Activated naive CD4-positive, alpha-beta T cell treated with anti-CD3 and anti-CD28 coated beads, Interleukin-2, amount 50 U/mL, for 16 hours (primary cell): ENCODE measurements at places on chromosomes 11 and 22.

GRCh38 chr11:76209375-76209972, 3.2 kb upstream of the WNT11 start:
- peak; percentile 28 for DNase-seq

- DNase-seq = no peak
Measured at GRCh38 chr22:48636746-48637145, 1190.9 kb downstream of the BRD1 start.

DNA sequence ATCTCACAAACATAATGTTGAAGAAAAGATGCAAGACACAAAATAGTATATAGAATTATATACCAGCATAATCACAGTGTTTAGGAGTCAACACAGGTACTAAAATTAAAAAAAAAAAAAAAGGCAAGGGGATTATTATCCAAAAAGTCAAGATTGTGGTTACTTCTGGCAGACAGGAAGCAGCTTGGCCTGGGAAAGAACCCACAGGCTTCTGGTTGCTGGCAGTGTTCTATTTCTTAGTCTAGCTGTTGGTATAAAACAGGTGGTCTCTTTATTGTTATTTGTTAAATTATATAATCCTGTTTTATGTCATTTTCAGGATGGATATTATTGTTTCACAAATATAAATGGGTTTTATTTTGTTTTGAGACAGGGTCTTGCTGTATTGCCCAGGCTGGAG, 54.0 kb downstream of the C11orf58 start:
- no peak for DNase-seq

DNA sequence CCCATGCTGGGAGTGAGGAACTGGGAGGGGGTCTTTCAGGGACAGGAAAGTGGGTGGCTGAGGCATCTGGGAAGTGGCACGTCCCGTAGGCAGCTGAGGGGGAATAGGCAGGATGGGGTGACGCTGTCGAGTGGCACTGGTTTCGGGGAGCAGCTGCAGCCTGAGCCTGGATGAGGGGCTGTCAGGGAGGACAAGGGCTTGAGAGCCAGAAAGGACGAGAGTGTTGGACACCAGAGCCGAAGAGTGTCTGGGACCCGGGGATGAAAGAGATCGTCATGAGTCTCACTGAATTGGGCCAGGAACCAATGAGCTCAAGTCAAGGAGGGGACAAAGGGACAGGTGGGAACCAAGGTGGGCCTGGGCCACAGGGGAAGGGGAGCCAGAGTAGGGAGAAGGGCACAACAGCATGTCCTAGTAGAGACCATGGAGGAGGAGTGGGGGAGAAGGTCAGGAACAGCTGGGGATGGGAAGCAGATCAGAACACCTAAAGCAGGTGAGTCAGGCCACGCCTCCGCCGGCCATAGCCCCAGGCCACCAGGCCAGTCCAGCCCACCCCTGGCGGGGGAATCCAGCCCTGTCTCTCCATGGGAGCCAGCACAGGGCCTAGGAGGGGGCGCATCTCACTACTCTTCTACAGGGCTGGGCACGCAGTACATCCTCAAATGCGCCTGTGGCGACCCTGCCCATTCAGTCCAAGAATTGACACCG, 4.2 kb downstream of the RAB3IL1 start:
- DNase-seq = no peak

GRCh38 chr11:119262668-119263351, 54.1 kb downstream of the MCAM start:
- DNase-seq = no peak

GRCh38 chr11:110242746-110243145, 53.7 kb downstream of the RDX start:
- DNase-seq = no peak

DNA sequence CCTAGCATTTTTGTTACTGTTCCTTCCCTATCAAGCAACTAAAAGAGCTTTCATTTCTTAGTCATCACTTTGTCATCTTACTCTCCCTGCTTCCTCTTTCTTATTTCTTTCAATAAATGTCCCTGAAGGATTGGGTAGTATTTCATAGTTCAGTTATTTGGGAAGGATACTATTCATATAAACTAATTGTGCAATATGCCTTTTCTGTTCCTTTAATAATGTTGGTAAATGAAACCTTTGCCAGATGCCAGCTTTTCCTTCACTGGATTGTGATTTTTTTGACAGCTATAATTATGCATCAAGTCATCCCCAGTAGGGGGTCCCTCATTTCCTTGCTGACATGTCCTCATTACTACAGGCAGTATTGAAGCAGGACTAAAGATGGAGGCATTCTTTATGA, 101.7 kb downstream of the ATM start:
- no peak for DNase-seq

DNA sequence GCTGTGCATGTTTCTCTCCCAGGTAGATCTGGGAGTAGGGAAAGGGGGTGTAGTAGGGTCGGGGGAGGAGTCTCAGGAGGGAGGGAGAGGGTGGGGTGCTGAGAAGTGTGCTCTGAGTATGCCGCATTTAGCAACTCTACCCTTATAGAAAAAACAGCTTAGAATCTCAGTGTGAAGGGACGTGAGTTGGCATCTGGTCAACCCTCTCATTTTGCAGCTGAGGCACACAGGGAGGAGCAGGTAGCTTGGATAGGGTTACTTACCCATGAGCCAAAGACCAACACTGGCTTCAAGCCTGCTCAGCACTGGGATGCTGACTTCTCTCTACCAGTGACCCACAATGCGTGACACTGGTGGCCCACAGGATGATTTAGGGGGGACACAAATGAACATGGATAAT, 95.9 kb downstream of the FBXO7 start:
- no peak for DNase-seq

GRCh38 chr22:44998296-44998695, 11.5 kb downstream of the PHF21B start:
- DNase-seq = no peak

- no peak for DNase-seq
Measured at GRCh38 chr22:49999063-49999945, 13.3 kb downstream of the IL17REL start.

DNA sequence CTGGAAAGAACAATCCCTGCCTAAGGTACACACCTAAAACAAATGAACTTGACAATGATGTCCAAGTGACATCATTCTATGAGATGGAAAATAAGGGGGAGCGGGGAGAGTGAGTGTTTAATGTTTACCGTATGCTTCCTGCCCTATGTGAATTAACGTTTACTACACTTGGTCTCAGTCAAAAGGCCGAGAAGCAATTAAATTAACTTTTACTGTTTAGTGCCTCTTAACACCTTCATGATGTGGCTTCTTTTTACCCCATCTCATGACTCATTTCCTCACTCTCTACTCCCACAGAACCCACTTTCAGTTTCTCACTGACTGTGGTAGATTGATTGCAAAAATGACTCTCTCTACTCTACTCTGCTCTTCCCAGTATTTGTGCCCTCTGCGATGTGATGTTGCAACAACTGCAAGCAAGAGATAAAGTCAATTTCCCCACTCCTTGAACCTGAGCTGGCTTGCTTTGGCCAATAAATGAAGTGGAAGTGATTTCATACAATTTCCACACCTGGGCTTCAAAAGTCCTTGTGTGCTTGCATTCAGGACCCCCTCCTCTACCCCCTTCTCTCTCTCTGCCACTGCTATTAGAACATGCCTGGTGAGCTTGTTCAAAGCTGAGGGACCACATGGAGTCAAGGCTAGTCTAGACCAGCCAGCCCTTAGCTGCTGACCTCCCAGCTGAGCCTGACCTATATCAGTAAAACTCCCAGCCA, 11.6 kb upstream of the ALKBH3 start:
- DNase-seq = peak; percentile 31

- no peak for DNase-seq
Measured at GRCh38 chr11:94604482-94604881, 37.3 kb downstream of the PIWIL4 start.

DNA sequence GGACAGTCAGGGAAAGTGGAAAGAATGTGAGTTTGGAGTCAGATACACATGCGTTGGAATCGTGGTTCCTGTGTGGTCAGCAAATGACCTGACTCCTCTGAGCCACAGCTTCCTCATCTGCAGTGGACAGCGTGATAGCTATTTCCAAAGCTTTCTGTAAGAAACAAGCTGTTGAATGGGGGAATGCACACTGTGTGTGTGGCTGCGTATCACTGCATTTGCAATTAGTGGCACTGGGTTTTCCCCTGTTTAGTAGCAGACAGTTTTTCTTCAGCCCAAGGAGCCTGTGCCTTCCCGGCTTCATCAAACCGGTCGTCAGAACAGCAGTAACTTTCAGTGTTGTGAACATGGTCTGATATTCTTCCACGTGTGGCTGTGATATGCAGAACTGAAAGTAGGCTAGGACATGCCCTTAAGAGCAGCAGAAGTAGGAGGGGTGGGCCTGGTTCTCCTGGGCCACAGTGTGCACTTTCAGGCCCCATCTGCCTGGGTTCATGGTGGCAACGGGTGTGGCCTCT, 121.5 kb downstream of the RRAS2 start:
- DNase-seq = no peak

DNA sequence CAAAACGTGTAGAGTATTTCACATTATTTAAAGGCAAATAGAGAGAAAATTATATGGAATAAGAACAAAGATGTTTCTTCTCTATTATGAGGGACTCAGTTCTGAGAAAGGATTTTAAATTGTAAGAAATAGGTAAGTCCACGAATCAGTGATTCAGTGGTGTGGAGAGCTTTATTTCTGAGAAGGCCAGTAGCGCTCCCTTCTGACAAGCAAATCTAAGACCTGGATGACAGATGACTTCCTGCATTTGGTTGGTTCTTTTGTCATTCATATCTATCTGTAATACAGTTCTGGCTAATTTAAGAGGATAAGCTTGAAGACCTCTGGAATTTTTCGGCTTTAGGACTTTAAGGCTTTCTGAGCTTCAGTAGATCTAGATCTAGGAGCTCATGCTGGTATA, 7.0 kb downstream of the CD3E start:
- DNase-seq = no peak

DNA sequence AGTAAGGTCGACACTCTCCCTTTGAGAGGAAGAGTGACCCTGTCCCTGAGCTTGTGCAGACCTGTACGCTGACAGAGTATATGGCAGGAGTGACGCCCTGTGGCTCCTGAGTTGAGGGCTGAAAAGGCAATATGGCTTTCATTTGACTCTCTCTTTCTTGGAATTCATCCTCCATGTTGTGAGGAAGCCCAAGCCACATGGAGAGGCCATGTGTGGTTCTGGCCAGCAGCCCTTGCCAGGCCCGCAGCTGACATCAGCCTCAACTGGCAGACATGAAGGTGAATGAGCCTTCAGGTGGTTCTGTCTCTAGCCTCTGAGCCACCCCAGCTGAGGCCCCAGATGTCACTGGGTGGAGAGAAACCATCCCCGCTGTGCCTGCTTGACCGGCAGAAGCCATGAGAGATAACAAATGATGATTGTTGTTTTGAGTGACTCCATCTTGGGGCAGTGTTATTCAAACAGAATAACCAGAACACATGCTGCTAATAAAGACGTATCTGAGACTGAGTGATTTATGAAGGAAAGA, 31.9 kb downstream of the SMIM38 start:
- no peak for DNase-seq

DNA sequence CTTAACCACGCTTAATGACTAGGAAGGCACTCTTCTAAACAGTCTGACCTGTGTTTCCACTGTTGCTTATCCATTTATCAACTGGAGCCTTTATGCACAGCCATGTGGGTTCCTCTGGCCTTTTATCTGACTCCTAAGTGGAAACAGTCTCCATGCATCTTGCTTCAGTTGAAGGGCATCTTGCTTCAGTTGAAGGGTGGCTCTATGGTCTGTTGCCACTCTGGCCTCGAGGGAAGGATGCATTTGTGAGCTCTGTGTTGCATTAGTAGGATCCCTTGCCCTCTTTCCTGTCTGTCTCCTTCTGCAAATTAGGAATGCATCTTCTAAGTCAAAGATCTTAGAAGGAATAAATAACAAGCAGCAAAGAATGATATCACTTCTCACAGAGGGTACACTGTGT, 25.8 kb upstream of the C11orf96 start:
- no peak for DNase-seq

- DNase-seq = peak; percentile 24
Measured at GRCh38 chr11:75867778-75868374, 52.9 kb downstream of the UVRAG start.

DNA sequence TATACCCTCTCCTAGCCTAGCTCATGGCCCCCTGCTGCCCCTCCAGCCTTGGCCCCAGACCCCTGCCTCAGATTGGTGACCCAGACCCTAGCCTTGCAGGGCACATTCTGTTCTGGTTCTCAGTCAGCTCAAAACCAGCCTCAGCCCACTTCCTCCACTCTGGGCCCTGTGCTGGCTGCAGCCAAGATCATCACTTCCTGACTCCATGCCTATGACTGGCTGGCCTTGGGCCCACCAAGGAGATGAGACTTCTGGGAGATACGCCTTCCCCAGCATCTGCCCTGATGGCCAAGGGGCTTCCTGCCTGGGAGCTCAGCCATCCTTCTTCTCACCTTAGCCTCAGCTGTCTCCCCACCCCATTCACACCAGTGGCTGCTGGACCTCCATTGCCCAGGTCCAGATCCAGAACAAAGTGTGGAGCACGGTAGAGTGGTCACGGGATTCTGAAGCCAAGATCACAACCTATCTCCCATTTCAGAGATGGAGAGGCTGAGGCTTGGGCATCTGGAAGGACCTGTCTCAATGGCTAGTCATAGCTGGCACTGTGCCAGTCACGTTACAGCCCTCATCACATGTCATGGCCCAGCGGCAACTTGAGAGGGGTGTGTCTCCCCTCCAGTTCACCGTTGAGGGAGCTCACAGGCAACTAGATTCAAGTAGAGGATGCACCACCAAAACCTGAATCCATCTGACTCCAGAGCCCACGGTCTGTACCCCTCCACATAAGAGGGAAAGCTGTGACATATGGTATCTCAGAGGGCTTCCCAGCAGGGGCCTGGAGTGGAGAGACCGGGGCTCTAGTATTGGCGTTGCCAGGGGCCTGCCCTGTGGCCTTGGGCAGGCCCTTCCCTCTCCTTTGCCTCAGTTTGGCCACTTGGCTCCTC, 43.0 kb upstream of the KLHL35 start:
- no peak for DNase-seq

- no peak for DNase-seq
Measured at GRCh38 chr11:128481135-128481534, 106.2 kb downstream of the ETS1 start.

GRCh38 chr11:112666253-112666652, 295.0 kb upstream of the NCAM1 start:
- no peak for DNase-seq

- DNase-seq = peak; percentile 28
Measured at GRCh38 chr11:66070604-66071380, 720 bp downstream of the PACS1 start.

DNA sequence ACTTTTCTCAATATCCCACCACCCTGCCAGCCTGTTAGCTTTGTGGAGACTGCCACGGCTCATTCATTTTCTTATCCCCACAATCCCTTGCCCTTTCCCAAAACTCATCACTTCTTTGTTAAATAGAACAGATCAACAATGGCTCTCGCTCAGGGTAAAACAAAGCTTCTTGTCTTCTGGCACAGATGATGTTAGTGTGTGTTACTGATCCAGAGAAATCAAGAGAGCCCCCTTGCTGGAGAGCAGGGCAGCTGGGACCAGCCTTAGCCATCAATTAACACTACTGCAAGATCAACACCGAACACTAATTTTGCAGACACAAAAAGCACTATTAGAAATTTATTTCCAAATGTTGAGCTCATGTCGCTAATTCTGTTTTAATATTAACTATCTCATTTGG, 420.9 kb downstream of the TENM4 start:
- no peak for DNase-seq
